ENCODE measurements at places on chromosomes 12 and 14.
A peak's percentile ranks its signal among the peaks of the same experiment; 100 is the strongest.

GRCh38 chr12:57935331-57935730 lies 6.0 kb upstream of the ATP23 start:
- DNase-seq, result no peak

- DNase-seq, result no peak
These were observed 27.4 kb upstream of the TMCC3 start for GRCh38 chr12:94677778-94678177.

DNA sequence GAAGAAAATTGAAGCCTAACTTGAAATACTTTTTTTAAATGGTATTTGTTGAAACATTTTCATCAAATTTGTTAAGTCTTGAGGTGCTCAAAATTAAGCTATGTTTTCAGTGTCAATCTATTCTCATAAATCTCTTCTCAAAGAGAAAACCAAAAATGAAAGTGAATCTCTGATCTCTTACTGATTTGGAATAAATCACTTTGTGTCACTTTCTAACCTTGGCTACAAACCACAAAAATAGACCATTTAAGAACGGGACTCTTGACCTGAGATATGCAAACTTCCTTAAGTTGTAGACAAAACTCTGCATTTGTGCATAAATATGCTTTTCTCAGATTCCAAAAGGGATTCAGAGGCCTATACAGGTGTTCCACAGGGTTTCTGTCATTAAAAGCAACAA lies 192.9 kb downstream of the SEC23A start:
- DNase-seq, result no peak

DNA sequence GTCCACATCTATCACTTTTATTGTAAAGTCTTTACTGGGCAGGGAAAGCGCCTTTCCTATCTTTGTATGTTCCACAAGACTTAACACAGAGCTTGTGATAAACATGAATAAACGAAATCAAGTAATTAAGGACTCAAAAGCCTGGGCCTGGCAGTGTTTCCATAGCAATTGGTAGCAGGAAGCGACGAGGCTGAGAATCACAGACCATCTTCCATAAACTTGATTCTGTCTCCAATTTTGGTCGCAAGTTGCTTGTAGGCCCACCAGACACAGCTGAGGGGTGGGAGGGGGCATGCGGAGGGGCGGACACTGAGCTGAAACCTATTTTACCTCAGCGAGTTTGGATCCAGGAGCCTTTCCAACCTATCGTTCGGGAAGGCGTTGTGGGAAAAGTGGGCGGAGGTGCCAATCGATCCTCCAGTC lies 302 bp downstream of the CCDC38 start:
- peak; percentile 66 for DNase-seq

DNA sequence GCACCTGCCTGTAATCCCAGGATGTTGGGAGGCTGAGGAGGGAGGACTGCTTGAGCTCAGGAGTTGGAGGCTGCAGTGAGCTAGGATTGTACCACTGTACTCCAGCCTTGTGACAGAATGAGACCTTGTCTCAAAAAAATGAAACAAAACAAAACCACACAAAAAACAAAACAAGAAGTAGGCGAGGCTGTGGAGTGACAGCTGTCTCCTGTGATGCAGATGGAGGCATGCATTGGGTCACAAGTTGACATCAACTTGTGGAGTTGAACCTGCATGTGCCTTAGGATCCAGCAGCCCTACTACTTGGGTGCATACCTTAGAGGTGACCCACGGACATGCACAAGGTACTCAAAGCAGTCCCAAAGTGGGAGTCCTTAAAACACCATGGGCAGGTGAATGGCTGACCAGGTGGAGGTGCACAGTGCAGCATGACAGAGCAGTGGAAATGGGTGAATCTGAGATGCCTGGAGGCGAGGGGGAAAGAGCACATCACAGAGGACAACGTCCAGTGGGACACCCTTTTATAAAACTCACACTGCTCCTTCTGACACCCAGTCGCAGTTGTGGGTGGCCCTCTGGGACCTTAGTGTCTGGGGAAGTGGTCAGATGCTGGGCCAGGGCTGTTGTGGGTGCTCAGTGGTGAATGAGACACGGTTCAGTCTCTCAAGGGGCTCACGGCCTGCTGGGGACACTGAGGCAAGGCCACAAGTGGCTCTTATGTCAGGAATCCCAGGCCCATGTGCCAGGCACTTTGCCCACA lies 12.7 kb downstream of the PLBD2 start:
- no peak for DNase-seq

GRCh38 chr12:105280966-105281693 lies 45.2 kb upstream of the APPL2 start:
- DNase-seq, result no peak

GRCh38 chr14:51353901-51354300 lies 113.9 kb downstream of the TMX1 start:
- no peak for DNase-seq

GRCh38 chr12:51482929-51483697 lies 58.5 kb downstream of the SLC4A8 start:
- DNase-seq, result no peak

DNA sequence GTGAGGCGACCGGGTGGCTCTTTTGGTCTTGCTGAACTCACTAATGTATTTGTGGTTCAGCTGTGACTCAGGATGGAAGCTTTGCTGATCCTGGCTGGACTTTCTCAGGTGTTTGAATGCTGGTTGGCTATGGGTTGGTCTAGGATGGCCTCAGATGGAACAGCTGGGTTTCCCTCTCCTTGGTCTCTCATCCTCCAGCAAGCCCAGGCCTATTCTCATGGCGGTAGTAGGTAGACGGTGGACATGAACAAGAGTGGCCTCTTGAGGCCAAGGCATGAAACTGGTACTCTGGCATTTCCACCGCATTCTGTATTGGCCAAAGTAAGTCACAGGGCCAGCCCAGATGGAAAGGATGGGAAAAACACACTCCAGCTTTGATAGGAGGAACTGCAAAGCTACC lies 11.8 kb upstream of the POLR3B start:
- no peak for DNase-seq

GRCh38 chr12:5258498-5258897 lies 173.4 kb upstream of the NTF3 start:
- no peak for DNase-seq

DNA sequence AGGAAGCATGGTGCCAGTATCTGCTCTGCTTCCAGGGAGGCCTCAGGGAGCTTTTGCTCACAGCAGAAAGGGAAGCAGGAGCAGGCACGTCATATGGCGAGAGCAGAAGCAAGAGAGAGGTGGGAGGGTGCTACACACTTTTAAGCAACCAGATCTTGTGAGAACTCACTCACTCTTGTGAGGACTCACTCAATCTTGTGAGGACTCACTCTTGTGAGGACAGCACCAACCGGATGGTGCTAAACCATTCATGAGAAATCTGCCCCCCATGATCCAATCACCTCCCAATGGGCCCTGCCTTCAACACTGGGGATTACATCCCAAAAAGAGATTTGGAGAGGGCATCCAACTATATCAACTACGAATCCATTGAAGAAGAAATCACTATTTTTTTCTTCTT lies 34.3 kb upstream of the LMNTD1 start:
- no peak for DNase-seq

- DNase-seq, result no peak
These were observed 186.2 kb downstream of the NEDD1 start for GRCh38 chr12:97093187-97093683.

DNA sequence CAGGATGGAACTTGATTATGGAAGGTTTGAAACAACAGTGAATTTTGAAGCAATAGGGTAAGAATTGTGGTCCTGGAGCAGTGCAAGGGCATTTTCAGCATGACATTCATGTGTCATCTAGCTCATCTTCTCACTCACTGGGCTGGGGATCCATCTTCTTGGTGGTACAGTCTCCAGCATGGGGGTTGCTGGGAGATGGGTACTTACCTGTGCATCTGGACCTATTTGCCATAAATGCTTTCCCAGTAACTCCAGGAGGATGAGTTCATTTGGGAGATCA lies 7.2 kb downstream of the HSP90AA1 start:
- DNase-seq, result no peak

DNA sequence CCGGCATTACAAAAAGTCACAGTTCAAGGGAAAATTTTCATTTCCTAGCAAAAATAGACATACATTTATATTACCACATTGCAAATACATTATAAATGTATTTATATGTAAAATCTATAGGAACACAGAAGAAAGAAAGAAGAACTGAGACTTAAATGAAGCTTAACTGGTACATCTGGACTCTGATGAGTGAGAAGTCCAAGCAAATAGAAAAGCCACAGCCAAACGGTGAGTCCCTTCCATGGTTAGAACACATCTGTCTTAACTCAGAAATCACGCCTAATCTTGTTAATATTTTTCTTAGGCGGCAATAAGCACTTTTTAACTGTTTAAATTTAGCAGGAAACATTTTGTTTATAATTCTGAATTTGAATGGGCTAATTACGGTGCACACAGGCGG lies 9.4 kb upstream of the KLRB1 start:
- no peak for DNase-seq

DNA sequence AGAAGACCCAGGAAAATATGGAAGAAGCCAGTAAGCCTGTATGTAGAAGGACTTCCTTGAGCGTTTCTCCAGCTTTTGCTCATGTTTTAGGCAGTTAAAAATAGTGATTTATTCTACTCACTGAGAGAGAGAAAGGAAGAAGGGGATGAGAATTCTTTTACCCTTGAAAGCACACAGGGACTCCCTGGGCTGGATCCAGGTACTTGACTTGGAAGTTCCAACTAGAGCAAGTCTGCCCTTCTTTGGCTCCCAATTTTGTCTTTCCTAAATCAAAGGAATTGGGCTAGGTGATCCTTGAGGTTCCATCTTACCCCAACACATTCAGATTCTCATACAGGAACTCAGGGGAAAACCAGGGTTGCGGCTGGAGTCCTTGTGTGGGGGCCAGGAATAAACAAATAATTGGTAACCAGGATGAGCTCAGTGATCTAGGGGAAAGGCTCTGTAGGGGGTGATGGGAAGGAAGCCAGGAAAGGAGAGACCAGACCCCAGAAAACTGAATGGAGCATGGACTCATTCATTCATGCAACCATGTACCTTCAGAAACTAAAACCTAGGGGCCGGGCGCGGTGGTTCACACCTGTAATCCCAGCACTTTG lies 11.5 kb upstream of the ITGA5 start:
- no peak for DNase-seq

- DNase-seq, result no peak
These were observed 272.4 kb downstream of the FOXN3 start for GRCh38 chr14:89144642-89145041.

- no peak for DNase-seq
These were observed 103.1 kb downstream of the METTL25 start for GRCh38 chr12:82461393-82461792.

GRCh38 chr12:130686511-130686991 lies 29.5 kb downstream of the RIMBP2 start:
- no peak for DNase-seq

GRCh38 chr14:76699939-76700590 lies 61.2 kb upstream of the VASH1 start:
- no peak for DNase-seq

DNA sequence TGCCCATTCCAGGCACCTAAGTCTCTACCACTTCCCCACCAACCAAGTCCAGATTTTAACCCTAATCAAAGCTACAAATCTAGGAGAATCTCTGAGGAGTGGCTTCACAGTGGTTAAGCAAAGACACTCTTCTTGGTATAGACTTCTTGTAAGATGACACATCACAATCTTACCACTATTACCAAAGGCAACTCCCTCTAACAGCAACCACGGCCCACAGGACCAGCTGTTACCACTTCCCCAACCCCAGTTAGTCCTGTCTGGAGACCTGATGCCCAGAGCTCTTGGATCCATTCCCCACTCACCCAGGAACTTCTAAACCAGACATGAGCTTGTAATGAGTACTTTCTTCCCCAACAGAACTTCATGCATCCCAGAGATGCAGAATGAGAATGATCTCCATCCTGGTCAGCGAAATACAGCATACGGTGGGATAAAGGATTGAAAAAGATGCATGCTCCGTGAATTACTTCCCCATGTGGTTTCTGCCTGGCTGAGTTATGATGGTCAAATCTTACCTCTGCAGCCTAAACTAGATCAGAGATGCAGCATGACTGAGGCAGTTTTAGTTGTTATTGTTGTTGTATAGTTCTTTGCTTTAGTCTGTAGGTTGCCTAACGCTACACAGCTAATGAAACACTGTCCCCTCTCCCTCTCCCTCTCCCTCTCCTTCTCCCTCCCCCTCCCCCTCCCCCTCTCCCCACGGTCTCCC lies 87.7 kb upstream of the FOXN3 start:
- no peak for DNase-seq

GRCh38 chr12:78004249-78005093 lies 173.8 kb downstream of the NAV3 start:
- no peak for DNase-seq

DNA sequence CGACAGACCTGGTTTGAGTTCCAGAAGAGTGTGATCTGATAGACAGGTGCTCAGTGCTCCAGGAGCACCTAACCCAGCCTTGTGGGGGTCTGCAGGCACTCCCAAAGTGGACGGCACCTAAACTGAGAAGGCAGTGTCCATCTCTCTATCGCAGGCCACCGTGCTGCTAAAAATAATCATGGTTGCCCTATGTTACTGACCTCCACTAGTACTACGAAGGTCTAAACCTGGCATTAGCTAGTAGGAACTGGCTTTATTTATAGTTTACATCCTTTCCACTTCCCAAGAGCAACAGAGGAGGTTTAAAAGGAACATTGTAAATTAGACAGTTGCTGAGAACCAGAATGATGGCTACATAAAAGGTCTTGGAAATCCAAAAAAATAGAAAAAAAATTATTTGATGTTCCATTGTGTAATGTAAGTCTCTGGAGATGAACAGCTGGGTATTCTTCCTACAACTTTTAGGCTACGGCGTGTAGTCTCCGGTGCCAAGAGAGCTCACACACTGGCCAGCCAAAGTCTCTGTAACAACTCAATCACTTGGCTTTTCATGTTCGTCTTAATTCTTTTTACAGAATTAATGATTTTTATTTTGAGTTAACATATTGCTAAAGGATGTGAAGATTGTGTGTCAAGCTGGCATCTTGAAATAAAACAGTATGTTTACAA lies 27.3 kb downstream of the PPFIBP1 start:
- DNase-seq, result no peak

DNA sequence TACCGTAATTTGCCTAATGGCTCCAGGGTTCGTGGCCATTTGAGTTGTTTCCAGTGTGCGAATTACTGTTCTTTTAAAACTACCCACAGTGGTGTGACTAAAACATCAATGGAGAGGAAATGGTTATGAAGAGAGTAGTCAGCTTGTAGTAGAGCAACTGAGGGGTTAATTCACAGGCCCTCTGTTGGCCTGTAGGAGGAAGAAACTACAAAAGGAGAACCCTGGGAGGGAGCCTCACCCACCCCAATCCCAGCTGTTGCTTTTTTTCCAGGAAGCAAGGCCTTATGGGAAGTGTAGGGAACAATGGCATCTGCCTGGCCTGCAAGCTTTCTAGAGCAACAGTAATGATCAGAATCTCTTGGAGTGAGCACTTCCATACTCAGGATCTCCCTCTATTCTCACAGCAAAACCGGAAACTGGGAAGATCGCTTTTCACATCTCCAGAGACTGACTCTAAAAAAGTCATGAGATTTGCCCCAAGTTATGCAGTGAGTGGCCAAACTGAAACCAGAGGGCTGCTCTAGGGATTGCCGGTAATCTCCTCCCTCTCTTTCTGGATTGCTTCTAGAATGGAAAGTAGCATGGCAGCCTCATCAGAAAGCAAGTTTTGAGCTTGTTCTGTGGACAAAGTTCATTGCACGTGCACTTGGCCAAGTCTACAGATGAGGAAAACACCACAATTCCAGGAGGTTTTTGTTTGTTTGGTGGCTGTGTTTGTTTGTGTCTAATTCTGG lies 125.3 kb upstream of the PWP1 start:
- DNase-seq, result no peak
